Central memory CD4-positive, alpha-beta T cell (primary cell): ENCODE measurements at places on chromosomes 11 and 22.

DNA sequence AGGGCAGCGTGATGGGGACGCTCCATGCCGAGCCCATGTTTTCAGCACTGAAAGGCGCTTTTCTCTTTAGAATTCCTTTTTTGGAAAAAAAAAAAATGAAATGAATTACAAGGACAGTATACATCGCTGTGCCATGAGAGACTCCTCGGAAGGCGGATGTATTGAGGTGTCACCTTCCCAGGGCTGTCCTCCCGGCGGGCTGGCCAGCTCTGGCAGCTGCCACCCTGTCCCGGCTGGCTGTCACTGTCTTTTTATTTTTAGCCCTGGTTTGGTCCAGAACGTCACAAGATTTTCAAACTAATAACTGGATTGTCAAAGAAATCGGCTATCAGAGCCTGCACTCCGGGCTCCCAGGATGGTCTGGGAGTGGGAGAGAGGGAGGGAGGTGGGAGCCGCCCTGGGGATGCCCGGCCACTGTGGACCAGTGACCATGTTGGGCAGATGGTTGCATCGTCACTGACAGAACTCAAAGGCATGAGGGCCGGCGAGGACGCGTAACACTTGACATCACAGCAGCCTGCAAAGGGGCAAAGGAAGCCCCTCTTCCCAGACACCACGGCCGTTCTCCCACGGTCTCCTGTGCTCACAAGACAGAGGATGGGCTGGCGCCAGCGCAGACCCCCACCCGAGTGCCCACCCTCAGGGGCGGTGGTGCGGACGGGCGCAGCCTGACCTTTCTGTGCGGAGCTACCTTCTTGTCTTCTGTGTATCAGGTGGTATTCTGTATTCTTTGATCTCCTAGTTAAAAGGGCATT lies 392.9 kb downstream of the TBC1D22A start:
- no peak for DNase-seq

GRCh38 chr11:122655527-122656072 lies at the start of gene UBASH3B:
UBASH3B (plus strand) TSS chr11:122655722; CDS start chr11:122656050, 328 bp downstream.
- peak; percentile 58 for DNase-seq

DNA sequence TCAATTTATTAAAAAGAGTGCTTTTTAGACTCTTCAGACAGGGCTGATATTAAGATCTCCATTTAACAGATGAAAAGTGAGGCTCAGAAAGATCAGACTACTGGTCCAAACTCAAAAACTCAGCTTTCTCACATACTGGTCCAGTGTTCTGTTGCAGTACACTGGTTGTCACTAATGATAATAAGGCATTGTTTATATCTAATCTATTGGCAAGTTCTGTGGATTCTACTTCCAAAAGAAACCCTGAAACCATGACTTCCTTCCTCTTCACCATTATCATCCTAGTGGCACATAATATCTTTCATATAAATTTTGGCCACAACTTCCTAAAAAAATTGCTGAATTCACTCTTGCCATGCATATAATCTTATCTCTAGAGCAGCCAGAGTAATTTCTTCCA lies 36.9 kb downstream of the F2 start:
- DNase-seq, result no peak

GRCh38 chr11:8777907-8778767 lies 95.5 kb downstream of the RPL27A start:
- no peak for DNase-seq

DNA sequence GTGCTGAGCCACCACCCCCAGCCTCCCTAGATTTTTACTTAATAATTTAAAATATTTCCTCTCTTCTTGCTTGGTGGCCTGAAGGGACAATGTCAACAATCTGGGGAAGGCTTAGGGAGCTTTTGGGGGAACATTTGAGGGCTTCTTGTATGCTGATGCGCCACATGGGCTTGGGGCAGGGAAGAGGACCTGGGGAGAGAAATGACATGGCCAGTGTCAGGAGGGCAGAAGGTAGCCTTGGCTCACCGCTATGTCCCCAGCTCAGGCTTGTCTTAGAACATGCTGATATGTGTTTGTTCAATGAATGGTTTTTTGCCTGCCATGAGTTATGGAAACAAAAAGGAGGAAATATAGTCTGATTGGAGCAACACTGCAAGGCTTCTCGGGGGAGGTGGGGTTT lies 51.6 kb downstream of the ST14 start:
- DNase-seq, result no peak

- DNase-seq, result no peak
Measured at GRCh38 chr11:65781962-65782815, 1.4 kb upstream of the AP5B1 start.

DNA sequence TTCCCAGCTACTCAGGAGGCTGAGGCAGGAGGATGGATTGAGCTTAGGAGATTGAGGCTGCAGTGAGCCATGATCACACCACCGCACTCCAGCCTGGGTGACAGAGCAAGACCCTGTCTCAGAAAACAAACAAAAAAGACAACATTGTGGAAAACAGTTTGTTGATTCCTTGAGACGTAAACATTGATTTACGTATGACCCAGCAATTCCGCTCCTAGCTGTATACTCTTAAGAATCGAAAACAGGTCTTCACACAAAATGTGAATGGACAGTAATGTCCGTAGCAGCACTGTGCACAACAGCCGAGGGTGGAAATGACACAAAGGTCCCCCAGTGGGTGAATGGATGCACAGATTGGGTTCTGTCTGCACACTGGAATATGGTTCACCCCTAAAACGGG lies 49.3 kb downstream of the LRP5 start:
- no peak for DNase-seq

GRCh38 chr11:133841279-133842043 lies 3.9 kb downstream of the SPATA19 start:
- DNase-seq, result no peak

- DNase-seq, result no peak
Measured at GRCh38 chr11:1870326-1870696, 17.4 kb downstream of the LSP1 start.
